ENCODE measurements at places on chromosomes 4 and X. TPM values are rescaled to one million over a fixed set of nuclear protein-coding genes. Genes with fewer than 3 reads are reported as not detected.

DNA sequence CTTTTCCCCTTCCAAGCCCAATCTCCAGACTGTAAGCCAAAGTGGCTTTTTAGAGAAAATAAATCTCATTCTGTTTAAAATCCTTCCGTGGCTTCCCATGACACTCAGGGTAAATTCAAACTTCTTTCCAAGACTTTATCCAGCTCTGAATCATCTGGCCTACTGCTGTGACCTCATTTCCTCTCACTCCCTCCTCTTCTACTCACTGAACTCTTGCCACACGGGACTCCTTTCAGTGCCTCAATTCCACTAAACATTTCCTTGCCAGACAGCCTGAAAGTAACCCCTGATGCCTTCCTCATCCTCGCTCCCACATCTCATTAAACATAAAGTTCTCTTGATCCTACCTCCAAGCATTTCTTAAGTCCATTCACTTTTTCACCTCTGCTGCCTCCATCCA is 27.8 kb upstream of the RNF128 start:
- no peak for DNase-seq

- no peak for DNase-seq
Measured at GRCh38 chrX:13654116-13654515, 1.2 kb downstream of the TCEANC start.

DNA sequence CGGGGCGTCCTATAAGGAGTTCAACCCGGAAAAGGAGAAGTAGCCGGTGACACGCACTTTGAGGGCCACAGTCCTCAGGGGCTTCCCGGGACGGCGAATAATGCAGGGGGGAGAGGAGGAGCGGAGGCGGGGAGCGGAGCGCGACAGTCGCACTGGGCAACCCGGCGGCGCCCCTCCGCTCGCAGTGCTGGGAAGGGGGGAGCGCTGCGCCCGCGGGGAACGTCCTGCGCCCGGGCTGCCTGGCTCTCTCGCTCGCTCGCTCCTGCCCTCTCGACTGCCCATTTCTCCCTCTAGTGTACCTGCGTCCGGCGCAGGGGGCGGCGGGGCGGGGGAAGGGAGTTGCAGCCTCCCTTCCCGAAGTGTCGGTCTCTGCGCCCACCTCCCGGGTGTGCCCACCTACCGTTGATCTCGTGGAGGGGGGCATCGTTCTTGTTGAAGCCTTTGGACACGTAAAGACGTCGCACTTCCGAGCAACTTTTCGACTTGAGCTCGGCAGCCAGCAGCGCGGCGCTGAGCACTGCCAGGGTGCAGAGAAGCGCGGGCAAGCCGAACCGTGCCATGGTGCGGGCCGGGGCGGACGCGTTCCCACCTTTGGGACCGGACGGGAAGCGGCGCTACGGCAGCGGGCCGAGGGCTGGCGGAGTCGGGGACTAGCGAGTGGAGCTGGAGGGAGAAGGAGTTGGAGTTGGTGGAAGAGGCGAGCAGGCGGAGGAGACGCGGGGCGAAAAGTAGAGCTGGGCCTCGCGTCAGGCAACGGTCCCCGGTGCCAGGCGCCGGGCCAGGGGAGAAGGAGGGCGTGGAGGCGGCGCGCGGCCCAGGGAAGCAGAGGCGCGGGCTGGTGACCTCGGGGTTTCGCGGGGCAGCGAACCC is 648 bp downstream of the GPC4 start:
- DNase-seq: no peak

Gene RRH
- not detected for total RNA-seq

Gene GPR173
- total RNA-seq: 0.16 TPM

Gene PDLIM3
- not detected for total RNA-seq
